ENCODE measurements at places on chromosomes 16 and 17.

GRCh38 chr16:46712911-46713310 is 23.5 kb downstream of the ORC6 start:
- no peak for DNase-seq

DNA sequence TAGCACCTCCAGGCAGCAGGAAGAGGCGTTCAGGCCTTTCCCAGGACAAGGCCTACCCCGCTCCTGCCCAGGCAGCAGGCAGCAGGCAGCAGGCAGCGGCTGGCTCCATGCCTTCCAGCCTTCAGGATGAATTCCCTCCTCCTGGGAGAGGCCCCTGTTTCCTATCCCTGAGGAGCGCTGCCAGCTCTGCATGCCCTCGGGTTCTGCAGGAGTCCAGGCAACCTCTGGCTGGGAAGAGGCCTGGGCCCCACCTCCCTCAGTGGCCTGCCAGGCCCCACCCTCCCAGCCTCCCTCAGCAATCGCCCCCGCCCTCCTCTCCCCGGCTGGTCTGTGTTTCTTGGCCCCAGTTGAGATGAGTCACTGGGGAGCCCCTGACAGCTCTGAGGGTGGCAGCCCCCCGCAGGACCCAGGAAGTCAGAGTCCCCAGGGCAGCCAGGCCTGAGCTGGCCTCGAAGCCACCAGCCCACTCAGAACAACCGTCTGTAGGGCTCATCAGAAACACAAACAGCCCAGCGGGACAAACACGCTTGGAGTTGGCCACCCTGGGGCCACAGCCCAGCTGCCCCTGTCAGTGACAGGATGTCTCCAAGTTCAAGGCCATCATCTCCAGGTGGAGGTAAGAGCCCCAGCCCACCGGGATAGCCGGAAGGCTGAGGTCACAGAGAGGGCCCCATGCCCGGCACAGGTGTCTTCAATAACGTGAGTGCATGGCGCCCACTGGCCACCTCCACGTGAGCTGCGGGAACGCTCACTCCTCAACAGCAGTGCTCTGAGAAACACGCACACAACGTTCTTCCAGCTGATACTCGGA is 39.5 kb upstream of the CIBAR2 start:
- no peak for DNase-seq

DNA sequence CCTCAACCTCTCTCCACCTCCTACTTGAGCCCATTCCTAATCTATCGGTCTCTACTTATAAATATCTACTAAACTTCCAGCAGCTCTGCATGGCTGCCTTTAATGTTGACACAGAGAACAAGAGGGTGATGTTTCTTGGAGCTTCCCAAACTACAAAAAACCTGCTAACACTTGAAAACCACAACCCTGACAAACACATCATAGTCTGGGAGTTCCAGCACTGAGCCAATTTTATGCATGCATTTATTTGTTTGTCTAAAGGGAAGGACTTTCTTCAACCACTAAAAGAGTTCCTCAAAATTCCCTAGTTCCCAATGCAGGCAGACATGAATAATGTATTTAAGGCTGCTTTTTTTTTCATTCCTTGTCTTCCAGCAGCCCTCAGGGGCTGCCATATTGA is 331.8 kb upstream of the XYLT1 start:
- DNase-seq = no peak

DNA sequence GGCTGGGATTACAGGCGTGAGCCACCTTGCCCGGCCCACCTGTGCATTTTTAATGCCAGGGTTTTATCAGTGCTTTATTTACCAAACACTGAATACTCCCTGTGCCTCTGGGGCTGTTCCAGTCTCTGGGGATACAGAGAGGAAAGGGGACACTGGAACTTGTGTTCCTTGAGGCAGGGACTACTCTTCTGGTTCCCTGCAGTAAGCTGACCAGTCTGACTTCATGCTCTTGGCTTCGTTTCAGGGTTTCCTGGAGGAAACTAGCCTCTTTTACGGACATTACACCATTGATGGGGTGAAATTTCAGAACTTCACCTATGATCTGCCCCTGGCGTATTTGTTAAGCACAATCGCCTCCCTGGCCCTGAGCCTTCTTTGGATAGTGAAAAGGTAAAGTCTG is 37.4 kb upstream of the COQ7 start:
- DNase-seq = no peak

DNA sequence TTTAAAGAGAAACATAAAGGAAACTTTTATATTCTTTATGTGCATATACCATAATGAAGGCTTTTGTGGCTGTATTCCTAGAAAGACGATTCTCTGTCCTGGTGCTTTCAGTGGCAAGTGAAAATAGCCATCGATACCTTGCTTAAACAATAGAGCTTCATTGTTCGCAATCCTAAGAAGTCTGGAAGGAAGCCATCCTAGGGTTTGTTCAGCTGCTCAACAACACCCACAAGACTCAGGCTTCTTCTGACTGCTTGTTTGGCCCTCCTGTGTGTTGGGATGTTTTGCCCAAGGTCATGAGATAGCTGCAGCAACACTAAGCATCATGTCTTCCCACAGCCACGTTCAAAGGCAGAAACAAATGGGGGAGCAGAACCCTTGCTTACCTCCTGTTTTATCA is 36.1 kb upstream of the COX10 start:
- DNase-seq = no peak

DNA sequence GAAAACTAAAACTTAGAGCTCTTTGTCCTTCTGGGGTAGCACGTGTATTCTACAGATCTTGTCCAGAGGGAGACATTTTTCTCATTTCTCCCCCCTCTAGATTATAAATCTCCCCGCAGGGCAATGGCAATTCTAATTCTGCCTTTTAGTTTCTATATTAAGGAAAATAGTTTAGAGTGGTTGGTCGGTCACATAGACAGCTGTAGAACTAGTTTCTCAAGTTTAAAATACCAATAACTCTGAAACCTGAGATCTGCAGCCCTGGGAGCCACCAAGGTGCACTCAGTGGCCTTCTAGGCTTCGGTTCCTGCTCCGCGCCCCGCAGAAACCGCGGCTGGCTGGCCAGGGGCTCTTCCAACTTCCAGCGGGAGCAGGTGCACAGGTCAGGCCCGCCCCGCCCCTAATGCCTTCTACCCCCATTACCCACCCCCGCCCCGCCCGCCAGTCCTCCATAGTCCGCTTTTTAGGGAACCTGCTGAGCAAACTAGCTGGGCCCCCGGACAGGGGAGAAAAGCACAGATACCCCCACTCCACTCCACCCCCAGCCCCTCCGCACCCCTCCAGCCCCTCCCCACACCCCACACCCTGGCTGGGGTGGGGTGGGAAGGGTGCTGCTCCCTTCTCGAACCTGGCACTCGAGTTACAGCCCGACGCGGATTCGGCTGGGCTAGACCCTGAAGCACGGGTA is 431 bp downstream of the SLFN11 start:
- no peak for DNase-seq

- DNase-seq = no peak
Observed at GRCh38 chr17:63679214-63679613, 20.7 kb downstream of the LIMD2 start.

DNA sequence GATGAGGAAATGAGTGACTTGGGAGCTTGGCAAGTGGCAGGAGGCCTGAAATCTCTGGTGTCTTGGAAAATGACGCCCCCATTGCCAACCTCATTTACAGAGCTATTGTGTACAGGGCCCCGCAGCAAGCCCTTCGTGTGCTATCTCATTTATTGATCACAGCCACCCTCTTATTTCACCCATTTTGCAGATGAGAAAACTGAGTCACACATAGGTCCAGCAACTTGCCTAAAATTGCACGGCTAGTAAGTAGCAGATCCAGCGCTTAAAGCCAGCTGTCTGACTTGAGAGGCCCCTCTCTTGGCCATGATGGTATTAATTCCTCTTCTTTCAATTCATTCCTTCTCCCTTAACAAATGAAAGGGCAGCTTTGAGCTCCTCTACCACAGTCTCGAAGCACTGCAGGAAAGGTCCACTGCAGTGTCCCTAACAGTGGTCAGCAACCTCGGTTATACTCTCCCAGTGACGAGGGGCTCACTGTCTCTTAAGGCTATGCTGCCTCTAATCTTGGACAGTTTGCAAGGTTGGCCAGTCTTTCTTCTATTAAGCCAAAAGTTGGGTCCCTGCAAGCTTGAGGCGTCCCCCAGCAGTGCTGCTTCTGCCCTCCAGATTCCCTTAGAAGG is 162.2 kb downstream of the COPRS start:
- no peak for DNase-seq

GRCh38 chr16:29815032-29815721 is 775 bp upstream of the PAGR1 start:
- DNase-seq = no peak

DNA sequence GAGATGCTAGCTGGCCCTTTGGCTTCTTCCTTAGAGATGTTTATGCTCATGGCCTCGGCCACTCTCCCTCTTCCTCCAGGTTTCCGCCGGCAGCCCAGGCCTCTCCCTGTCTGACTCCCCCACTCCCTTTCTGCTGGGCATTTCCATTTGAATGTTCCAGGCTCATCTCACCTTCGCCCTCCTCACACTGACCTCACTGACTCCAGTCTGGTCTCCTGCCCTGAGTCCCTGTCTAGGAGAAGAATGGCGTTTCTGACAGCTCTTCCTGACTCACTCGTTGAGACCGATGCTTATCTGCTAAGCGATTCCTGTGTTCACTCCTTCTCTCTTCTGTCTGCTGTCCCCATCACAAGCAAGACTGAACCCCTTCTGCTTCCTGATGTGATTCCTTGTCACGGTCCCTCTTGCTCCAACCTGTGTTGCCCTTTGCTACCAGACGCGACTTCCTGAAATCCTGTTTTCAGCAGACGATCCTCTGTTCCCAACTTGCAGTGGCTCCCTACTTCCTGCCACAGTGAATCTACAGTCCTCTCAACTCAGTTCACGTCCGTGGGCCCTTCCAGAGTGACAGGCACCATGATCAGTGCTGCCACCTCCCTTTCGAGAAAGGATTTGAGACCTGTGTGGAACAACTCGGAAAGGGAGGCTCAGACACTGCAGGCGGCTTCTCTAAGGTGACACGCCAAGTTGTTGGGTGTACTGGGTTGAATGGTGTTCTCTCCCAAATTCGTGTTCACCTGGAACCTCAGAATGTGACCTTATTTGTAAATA is 176.4 kb downstream of the MSI2 start:
- DNase-seq = no peak

DNA sequence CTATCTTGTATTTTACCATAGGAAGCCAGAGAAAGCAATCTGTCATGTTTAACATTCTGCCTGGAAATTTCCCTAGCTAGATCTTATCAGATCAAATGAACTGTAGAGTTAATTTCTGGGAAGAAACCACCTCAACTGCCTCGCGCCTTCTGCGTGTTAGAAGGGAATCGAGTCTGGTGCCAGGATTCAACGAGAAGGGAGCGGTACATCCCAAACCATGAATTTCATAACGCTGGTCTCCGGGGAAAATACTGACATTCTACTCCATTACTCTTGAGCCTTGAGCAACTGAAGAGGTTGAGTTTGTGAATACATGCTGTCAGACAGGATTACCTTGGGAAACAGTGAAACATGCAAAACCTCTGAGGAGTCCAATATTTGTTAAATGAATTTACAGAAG is 35.2 kb downstream of the MPHOSPH6 start:
- DNase-seq = no peak
